ENCODE measurements at places on chromosomes 1 and 21.

- no peak for DNase-seq
Observed at GRCh38 chr21:42836767-42837301, 42.5 kb downstream of the WDR4 start.

GRCh38 chr1:164589961-164590507, 31.1 kb downstream of the PBX1 start:
- DNase-seq = no peak

- no peak for DNase-seq
Observed at GRCh38 chr21:41458121-41458520, 32.1 kb downstream of the MX1 start.

DNA sequence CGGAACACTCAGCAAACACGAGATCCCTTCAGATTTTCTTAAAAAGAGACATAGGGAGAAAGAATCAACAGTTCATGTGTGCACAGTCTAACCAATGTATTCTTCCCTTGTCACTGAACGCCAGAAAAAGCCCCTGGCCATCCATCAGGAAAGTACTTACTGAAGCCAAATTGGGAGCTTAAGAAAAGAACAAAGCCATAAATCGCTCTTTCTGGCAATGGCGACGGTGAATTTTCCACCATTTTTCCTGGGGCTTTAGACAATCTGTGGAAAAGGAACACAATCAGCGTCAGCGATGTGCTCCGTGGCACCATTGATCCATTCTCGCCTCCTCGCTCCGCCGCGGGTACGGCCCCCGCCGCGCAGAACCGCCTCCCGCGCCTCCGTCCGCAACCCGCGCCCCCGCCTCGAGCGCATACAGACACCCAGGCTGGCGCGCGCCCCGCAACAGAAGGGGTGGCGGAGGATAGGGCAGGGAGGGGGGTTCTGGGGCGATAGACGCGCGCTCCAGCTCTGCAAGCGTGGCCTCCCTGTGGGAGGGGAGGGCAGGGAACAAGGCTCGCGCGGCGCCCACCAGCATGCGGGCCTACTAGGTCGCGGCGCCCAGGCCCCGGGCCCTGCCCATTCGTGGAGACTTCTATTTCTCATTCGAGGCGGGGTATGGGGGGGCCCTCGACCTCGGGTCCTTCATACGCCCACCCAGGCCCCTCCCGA, 440 bp downstream of the PIGP start:
- no peak for DNase-seq

GRCh38 chr1:68280286-68280685, 48.0 kb upstream of the WLS start:
- no peak for DNase-seq

Data from stimulated activated CD8-positive, alpha-beta memory T cell treated with anti-CD3 and anti-CD28 coated beads, Interleukin-2, amount 100 ng/mL, for 1 hour (primary cell).